RKO (cell line): ENCODE measurements at places on chromosomes 11 and 22.

GRCh38 chr11:122179961-122180834 lies 64.2 kb upstream of the BLID start:
- peak; percentile 93 for DNase-seq

- DNase-seq: no peak
Observed at GRCh38 chr22:33036881-33037280, 21.3 kb downstream of the SYN3 start.

DNA sequence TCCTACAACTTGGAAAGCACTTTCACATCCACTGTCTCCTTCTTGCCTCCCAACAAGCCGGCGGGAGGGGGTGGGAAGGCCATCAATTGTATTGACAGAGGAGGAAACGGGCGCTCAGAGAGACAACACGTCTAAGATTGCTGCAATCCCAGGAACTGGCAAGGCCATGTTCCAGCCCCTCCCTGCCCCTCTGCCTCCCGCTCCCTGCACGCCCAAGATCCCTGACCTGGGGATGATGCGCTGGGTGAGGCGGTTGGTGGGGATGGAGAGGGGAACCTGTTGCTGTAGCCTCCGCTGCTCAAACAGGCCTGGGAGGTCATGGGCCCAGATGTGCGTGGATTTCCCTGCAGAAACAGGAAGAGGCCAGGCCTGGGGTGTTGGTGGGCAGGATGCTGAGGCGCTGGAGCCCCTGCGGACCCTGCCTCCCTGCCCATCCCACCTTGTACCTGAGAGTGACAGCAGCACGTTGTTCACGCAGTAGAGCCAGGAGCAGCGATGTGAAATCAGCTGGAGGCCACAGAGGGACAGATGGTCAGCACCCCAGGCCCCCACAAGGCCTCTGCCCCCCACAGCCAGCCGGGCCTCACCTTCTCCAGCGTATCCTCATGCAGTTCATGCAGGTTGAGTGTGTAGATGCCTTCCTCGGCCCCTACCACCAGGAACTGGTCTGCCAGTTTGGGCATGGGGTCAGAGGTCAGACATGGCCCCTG lies 6.8 kb downstream of the MAP4K2 start:
- no peak for DNase-seq

DNA sequence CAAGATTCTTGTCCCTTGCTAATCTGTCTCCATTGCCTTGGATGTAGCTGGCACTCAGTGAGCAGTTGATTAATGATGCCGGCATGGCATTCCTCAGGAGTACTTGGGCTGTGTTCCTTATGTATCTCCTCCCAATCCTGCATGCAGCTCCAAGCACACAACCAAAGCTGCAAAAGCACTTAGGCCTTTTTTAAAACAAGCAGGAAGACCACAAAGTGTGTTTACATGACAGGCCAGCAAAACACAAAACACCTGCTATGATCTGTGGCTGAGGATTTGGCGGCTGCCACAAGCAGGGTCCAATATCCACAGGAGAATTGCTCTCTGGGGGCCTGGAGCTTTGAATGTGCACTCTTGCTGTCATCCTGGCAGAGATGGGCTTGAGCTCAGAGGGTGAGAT lies 8.9 kb downstream of the ABTB2 start:
- no peak for DNase-seq

DNA sequence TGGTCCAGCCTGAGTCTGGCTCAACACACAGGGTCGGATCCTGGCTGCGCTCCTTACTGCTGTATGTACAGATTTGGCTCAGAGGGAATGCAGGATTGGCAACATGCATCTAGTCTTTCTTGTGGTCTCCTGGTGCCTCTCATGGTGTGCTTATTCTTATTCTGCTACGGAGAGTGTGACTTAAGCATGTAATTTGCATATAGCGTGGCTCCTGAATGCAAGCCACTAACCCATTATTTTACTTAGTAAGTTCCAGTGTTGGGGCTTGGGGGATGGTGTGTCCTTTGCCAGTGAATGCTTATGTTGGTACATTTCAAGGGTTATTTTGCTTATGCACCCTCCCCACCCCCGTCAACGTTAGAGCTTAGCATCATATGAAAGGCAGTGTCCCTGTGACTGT lies 51.2 kb downstream of the PTPRJ start:
- no peak for DNase-seq

DNA sequence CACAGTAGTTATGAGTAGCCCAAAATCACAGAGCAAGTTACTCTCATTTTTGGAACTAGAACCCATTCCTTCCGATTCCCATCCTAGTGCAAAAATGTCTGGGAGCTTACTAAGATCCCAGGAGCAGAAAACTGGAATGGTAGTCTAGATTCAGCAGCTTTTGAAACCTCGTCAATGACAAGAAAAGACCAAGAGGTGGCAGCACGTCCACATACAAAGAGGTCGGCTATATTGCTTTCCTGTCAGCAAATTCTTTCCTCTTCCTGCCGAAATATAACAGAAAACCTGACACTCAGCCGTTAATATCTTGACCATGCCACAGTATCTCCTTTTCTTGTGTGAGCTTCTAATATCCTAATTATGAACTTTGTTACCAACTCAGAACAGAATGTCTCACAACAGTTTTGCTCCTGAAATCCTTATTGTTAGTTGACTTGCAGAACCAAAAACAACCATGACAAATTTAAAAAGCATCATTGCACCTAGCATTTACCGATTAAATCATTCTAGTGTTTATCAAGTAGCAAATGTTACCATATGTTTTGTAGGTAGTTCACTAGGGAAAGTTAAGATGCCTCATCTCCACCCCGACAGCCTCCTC lies 92.8 kb upstream of the OR9G4 start:
- DNase-seq: peak; percentile 71

DNA sequence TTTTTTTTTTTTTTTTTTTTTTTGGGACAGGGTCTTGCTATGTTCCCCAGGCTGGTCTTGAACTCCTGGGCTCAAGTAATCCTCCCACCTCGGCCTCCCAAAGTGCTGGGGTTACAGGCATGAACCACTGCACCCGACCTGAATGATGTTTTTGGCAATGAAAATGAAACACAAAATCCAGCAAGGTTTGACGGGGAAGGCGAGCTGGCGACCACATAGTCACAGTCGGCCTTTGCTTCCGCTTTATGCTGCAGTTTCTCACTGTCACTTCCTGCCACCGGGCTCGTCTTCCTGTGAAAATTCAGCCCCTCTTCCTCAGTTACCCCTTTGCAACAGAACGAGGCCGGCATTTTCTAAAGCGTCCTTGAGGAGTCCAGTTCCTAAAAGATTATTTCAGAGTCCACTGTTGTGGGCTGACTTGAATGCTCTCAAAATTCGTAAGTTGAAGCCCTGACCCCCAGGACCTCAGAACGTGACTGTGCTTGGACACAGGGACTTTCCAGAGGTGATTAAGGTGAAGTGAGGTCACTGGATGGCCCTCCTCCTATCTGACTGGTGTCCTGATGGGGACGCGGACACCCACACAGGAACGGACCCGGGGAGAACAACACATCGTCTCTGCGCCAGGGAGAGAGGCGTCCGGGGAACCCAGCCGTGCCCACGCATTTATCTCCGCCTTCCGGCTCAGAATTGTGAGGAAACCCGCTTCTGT lies 2.9 kb upstream of the BID start:
- no peak for DNase-seq
